ENCODE measurements at places on chromosomes 6 and 20.

DNA sequence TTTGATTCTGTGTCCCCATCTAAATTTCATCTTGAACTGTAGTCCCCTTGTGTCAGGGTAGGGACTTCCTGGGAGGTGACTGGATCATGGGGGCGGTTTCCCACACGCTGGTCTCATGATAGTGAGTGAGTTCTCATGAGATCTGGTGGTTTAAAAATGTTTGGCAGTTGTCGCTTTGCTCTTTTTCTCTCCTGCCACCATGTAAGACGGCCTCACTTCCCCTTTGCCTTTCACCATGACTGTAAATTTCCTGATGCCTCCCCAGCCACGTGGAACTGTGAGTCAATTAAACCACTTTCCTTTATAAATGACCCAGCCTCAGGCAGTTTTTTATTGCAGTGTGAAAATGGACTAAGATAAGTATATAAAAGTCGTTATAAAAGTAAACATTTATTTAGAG, 80.5 kb upstream of the SGK1 start:
- DNase-seq, result peak; percentile 62

- DNase-seq, result no peak
Observed at GRCh38 chr20:63756648-63756991, 17.0 kb downstream of the SLC2A4RG start.

GRCh38 chr6:119676961-119677360, 327.4 kb upstream of the MAN1A1 start:
- DNase-seq, result no peak

- DNase-seq, result no peak
Observed at GRCh38 chr6:33902457-33902853, 98.7 kb upstream of the MLN start.

DNA sequence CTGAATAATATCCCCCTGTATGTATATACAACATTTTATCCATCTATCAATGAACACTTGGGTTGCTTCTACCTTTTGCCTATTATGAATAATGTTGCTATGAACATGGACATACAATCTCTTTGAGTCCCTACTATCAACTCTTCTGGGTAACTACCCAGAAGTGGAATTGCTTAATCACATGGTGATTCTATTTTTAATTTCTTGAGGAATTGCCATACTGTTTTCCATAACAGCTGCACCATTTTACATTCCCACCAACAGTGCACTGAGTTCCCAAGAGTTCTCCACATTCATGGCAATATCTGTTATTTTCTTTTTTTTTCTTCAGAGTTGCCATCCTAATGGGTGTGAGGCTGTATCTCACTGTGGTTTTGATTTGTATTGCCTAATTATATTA, 88.3 kb downstream of the ZHX3 start:
- no peak for DNase-seq

- no peak for DNase-seq
Observed at GRCh38 chr6:71387179-71387578, 98.6 kb downstream of the OGFRL1 start.

GRCh38 chr6:53628354-53629119, 37.0 kb downstream of the KLHL31 start:
- DNase-seq, result no peak

DNA sequence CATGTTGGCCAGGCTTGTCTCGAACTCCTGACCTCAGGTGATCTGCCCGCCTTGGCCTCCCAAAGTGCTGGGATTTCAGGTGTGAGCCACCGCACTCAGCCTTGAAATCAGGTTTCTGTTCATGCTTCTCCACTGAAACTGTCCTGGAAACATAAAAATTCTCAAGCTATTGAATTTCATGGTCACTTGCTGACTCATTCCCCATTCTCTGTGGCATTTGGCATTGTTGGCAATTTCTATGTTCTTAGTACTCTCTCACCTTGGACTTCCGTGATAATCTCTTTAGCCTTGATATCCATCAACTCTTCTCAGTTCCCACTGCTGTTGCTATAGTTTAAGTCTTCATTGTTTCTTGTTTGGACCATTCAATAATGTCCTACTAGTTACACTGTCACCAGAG, 6.2 kb downstream of the SEL1L2 start:
- no peak for DNase-seq

DNA sequence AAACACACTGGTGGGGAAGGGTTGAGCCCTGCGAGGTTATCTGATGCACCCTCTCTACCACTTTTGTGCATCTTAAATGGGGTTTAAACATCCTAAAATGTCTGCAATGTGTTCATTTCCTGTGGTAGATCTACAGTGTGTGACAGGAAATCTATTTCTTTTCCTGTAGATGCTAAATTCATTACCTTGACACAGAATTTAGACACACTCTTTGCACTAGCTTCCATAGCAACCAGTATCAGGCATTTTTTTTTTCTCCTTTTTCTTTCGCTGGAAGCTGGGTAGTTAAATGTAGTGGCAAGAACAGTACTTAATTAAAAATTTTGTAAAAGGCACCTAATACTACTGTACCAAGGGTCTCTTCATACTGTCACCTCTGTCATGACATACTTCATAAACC, 141.1 kb downstream of the RFPL4B start:
- DNase-seq, result no peak

GRCh38 chr6:127634178-127634577, 57.2 kb downstream of the C6orf58 start:
- no peak for DNase-seq

DNA sequence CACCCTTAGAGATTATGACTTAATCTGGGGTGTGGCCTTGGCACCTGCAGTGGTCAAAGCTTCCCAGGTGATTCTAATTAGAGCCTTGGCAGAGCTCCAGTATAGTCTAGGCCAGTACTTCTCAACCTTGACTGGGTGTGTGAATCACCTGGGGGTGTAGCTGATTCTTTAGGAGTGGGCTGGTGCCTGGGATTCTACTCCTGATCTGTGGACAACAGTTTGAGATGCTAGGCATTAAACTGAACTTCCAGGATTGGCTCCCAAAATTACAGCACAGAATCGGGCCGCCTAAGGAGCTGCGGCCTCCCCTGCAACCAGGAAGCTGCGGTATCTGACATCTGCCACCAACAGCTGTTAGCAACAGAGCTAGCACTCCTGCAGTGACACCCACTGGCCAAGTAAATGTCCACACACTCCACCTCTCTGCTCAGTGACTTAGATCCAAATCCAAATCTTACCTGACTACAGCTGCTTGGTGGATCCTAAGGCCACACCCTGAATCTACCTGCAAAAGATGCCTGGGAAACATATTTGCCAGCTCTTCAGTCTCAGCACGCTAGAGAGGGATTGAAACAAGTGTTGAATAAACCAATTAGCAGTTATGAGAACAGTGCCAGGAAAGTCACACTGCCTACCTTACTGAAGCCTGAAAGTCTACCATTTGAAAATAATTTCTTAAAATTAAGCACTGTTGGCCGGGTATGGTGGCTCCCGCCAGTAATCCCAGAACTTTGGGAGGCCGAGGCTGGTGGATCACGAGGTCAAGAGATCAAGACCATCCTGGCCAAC, 126.7 kb downstream of the UNC5CL start:
- peak; percentile 22 for DNase-seq

GRCh38 chr6:149094934-149095351, 222.6 kb upstream of the TAB2 start:
- DNase-seq, result peak; percentile 50

DNA sequence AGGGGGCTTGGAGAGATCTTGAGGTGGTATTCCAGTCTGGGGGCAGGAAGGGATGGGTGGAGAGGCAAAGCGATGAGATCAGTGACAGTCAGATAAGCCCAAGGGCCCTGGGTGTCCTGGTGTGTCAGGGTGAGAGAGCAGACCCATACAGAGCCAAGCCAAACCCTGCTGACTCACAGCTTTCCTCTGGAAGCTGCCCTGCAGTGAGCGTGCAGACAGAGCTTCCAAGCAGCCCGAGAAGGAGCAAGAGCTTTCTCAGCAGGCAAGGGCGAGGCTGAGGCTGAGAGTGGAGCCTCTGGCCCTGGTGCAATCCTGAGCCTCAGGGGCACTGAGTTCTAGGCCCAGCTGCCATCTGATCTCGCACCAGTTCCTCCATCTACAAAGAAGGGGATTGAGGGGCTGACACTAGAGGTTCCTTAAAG, 91.1 kb upstream of the HIVEP1 start:
- DNase-seq, result no peak

Data from CD4-positive, alpha-beta T cell treated with Interleukin-15 for 1 hour (primary cell).